ENCODE measurements at places on chromosomes 2 and 18.
A peak's percentile ranks its signal among the peaks of the same experiment; 100 is the strongest.

GRCh38 chr2:235024931-235025773 lies 73.3 kb downstream of the SH3BP4 start:
- no peak for DNase-seq

DNA sequence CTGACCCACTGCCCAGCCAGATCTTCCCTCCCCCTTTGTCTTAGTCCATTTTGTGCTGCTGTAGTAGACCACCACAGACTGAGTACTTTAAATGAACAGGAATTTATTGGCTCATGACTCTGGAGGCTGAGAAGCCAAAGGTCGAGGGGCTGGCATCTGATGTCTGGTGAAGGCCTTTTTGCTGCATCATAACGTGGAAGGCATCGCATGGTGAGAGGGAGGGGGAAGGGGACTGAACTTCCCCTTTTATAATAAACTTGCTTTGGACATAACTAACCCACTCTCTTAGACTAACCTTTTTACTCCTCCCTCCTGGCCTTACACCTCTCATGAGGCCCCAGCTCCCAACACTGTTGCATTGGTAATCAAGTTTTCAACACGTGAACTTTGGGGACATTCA lies 83.8 kb downstream of the MAP4K4 start:
- no peak for DNase-seq

GRCh38 chr2:241129086-241129871 lies 20.0 kb downstream of the PASK start:
- no peak for DNase-seq

GRCh38 chr2:61426267-61426897 lies 44.5 kb downstream of the USP34 start:
- peak; percentile 81 for DNase-seq

DNA sequence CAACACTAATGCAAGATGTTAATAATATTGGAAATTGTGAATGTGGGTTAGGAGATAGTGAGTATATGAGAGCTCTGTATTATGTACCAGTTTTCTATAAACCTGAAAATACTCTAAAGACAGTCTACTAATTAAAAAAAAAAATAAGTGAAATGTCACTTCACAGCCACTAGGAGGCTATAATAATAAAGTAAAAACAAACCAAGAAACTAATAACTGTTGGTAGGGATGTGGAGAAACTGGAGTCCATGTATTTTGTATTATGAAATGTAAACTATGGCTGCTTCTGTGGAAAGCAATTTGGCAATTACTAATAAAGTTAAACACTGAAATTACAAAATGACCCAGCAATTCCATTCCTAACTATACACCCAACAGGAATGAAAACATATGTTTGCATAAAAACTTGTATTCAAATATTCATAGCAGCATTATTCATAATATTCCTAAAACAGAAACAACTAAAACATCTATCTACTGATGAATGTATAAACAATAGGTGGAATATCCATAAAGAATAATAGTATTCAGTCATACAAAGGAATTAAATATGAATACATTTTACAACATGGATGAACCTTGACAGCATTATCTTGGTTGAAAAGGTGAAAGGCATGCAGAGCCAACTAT lies 36.2 kb downstream of the CCDC178 start:
- no peak for DNase-seq

DNA sequence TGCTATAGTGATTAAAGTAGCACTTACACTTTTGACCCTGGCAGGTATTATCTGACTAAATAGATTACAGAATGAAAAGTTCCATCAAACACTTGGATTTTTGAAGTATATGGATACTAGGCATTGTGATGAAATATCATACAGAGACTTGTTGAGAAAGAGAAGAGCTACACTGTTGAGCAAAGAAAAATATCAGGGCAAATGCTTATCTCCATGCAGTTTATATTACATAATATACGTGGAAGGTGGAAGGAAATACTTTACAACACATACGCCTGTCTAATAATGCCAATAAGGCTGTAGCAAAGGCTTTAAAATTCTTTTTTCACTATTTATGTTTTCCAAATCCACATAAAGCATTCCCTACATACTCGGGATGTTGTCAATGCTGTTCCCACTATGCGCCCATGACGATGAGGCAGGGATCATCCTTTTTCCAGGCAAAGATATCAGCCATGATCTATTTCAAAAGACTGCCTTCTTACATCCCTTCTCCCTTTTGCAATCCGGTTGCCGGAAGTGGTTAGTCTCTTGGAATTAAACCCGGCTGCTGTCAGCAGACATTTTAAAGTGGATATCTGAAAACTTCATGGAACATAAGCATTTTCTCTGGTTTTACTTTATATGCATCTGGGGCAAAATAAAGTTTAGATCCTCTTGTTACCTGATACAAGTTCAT lies 92.6 kb upstream of the ITGA4 start:
- no peak for DNase-seq

DNA sequence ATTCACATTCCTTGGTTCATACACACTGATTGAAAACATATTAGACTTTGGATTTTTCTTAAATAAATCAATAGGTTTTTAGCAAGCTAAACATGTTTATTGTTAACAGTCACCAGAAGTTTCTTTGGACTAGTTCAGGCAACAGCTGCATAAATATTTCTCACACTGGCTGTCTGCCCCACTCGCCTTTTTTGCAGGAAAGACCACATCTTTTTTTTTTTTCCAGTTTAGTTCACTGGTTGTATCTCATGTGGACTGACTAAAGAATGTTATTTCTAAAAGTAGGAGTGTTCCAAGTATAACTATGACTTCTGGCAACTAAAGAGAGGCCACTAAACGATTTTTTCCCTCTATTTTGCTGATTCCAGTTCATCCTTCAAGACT lies 31.1 kb downstream of the SLC40A1 start:
- DNase-seq = no peak

GRCh38 chr2:102418421-102418961 lies 4.5 kb upstream of the IL18RAP start:
- peak; percentile 57 for DNase-seq

DNA sequence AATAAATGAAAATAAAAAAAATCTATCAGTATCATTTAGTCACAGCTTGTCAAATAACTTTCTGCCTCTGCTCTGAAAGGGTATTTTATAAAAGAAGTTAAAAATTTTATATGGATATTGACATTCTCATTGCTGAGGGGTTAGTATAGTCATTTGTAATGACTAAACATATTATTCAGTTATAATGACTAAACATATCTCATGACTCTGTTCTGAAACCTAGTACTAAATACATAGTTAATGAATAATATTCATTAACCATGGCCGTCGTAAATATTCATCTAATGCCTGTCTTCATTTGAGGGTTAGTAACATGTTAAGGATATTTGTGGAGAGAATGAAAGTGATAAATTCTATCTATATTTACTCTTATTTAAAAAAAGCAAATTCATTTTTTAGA lies 69.1 kb upstream of the MAP4K3 start:
- DNase-seq = no peak

GRCh38 chr2:143899987-143900386 lies 619.9 kb downstream of the ZEB2 start:
- no peak for DNase-seq

GRCh38 chr18:30987467-30988241 lies 54.9 kb downstream of the DSC3 start:
- DNase-seq = no peak

- peak; percentile 66 for DNase-seq
These were observed 81.2 kb downstream of the PDCL3 start for GRCh38 chr2:100643906-100644501.

DNA sequence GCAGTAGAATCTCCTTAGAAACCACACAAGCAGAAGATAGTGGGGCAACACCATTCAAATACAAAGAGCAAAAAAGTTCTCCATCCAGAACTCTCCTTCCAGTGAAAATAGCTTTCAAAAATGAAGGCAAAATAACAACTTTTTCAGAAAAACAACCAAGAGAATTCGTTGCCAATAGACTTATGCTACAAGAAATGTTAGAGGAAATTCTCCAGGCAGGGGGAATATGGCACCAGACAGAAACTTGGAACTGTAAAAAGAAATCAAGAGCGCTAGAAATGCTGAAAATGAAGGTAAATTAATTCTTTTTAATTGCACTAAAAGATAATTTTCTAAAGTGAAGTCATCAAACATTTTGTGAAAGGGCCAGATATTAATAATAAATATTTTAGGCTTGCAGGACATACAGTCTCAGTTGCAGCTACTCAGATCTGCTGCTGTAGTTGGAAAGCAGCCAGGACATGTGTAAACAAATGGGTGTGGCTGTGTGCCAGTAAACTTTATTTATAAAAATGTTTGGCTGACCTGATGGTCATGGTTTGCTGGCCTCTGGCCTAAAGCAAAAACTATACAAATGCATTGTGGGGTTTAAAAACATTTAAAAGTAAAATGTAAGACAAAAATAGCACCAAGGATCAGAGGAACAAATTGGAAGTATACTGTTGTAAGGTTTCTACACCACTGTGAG lies 73.7 kb upstream of the TGFA start:
- DNase-seq = no peak

DNA sequence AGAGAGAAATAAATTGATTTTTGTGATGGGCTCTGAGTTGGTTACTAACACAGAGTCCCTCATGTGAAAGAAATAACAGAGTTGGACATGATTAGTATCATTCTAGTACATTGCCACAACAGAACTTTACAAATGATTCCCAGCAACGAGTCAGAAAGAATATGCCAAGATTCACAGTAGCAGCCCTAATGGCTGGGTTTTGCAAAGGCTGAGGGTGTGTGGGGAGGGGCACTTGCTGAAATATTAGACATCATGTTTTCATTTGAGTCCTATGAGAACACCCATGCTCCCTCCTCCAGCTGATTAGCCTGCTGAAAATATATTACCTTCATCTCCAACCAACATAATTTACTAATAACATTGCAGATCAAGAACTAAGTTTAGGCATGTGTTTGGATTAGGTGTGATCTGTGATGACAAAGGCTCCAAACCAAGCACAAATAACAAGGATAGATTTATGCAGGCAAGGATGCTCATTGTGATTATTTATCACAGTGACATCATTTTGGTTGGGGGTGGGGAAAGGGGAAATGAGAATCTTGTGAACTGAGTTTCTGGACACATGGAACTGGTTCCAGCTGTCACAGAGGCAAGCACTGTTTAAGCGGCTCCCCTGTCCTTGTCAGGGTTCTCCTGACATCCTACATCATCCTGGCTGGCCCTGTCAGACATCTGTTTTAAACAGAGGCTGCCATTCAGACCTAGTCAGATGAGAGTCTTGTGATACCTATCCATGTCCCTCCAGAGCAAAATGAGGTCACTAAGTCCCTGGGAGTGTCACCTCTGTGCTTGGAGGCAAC lies 205.8 kb upstream of the NCKAP5 start:
- DNase-seq = no peak

DNA sequence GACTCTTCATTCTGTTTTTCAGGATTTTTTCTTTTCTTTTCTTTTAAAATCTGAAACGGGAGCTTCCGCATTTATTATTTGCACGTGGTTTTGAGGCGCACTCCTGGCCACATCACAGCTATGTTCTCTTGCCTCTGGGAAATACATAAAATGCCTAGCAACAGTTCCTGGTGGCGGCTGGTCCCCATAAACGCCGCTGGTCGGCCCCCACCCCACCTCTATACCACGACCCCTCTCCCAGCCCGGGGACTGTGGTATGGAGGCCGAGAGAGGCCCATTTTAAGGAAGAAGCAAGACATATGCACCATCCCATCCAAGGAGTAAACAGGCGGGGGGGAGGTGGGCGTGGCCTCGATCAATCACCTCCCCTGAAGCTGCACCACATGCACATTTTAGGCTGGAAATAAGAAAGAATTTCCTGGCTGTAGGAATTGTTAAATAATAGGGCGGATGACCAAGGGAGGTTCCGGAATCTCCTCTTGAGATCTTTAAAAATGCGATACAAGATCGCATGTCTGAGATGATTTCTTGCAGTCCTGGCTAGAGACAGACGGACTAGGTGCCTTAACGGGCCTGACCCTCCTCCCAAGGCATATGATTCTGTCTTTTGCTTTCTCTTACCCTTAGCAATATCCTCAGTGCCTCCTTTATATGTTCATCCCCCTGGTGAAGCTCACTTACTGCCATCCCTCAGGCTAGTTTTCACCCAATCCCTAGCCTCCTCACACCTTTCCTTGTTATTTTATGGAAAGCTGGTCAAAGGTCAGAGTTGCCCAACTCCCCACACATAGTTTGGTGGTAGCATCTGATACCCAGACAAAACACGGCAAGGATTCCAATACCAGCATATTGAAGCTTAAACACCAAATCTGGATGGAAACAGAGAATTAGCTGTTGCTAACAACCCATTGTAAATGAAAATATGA lies 82.4 kb downstream of the BCL2 start:
- no peak for DNase-seq

GRCh38 chr2:54308186-54308585 lies 52.2 kb upstream of the TSPYL6 start:
- no peak for DNase-seq

- DNase-seq = no peak
These were observed 87.7 kb downstream of the MEP1B start for GRCh38 chr18:32277549-32277948.

- DNase-seq = no peak
These were observed 968.0 kb upstream of the FAM98A start for GRCh38 chr2:34567128-34567527.

DNA sequence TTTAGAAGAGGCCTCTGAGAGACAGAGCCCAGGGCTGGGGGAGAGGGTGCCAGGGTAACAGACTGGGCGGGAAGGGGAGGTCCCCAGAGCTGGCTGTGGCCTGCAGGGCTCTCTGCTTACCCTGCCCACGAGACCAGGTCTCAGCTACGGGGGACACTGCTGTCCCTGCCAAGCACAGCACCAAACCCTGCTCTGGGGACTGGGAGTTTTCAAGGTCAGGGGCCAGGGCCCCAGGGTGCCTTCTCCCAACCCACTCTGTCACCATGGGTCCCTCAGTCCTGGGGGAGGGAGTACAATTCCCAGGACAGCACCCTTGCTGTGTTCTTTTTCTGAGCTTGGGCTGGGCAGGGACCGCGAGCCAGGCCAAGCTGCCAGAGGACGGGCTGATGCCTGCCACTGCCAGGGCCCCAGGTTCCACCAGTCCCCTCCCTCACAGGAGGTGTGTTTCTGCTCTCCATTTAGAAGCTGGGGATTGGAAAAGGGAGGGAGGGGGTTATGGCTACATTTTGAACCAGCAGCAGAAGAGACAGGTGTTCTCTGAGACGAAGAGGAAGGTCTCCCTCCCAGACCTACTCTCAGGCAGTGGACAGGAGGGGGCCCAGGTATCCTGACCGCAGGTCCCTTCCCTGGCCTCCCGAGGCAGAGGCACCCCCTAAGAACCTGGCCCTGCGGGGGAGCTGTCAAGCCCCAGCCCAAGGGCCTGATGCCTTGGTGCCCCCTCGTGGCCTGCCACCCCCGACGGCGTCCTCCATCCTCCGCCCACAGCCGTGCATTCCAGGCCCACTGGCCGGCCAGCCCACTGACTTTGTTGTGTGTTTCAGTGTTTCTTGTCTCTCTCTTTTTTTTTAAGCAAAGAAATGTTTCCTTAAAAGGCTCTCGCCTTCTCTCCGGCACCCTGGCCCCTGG lies 80.4 kb downstream of the TNS1 start:
- DNase-seq = no peak

GRCh38 chr2:42147641-42148274 lies 21.4 kb upstream of the EML4 start:
- no peak for DNase-seq

All from CD4-positive, alpha-beta T cell treated with Interleukin-12 subunit alpha and Interleukin-12 subunit beta, for 1 hour (primary cell).